ENCODE measurements at places on chromosomes 4 and X.

DNA sequence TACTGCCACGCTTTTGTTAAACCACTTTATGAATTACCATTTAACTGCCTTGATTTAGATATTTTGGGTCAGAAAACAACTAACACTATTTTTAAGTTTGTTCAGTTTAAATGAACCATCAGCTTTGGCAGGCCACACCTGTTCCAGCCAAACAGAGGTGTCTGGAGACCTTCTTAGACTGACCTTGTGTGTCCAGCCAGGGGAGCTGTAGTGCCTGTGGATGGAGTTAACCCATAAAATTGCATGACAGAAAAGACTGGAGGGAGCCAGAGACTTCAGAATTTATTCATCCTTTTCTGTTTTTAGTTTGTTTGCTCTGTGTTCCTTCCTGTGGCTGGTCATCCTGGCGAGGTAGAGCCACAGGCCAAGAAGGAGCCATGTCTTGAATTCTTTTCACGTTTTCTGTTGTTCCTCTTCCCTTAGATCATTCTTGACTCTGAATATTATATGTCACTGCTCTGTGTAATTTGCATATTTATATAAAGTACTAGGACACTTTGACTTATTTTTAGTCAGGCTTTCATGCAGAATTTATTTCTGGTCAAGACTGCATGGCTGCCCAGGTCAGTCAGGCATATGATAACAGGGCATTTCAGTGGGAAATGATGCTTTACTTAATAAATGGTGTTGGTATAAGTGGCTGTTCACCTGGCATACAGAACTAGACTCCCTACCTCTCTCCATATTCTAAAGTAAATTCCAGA is 26.7 kb downstream of the HERC3 start:
- DNase-seq, result no peak

DNA sequence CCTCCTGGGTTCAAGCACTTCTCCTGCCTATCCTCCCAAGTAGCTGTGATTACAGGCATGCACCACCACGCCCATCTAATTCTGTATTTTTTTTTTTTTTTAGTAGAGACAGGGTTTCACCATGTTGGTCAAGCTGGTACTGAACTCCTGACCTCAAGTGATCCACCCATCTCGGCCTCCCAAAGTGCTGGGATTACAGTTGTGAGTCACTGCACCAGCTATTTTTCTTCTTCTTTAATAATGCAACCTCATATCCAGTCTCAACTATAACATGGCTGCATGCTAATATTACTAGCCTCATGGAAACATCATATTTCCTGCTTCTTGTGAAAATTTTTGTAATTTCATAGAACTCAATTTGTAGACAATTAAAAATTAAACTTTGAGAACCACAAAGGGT is 706.5 kb downstream of the KCTD8 start:
- DNase-seq, result no peak

GRCh38 chr4:37648084-37648817 is 37.9 kb downstream of the RELL1 start:
- peak; percentile 94 for DNase-seq

DNA sequence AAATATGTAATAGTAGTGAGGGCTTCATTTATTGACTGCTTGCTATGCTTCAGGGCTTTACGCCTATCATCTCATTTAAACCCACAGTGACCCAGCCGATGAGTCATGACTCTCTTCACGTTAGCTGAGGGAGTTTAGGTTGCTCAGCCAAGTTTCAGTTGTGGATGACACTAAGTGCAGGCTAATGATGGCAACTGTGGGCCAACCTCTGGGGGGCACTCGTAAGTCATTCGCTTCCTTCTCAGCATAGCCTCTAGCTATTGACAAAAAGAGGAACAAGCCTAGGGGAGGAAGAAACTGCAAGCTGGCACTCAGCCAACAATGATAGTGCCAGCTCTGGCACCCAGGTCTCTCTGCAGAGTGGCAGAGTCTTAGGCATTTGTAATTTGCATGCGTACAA is 325.0 kb downstream of the ARHGAP10 start:
- DNase-seq, result peak; percentile 35

DNA sequence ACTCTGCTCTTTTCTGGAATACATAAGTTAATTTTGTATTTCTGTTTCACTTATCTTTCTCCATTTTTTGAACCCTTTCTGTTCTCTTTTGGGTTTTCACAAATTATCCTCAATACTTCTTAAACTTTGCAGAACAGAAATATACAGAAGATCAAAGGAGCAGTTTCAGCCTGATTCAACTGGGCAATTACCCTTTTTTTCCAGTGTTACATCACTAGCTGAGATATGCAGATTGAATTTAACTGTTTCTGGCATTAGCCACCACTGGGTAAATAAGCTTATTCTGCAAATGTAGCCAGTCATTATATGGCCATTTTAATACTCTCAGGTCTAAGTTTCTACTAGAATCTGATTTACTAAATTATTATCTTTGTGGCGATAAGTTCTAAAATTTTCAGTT is 66.9 kb upstream of the GRID2 start:
- DNase-seq, result no peak

DNA sequence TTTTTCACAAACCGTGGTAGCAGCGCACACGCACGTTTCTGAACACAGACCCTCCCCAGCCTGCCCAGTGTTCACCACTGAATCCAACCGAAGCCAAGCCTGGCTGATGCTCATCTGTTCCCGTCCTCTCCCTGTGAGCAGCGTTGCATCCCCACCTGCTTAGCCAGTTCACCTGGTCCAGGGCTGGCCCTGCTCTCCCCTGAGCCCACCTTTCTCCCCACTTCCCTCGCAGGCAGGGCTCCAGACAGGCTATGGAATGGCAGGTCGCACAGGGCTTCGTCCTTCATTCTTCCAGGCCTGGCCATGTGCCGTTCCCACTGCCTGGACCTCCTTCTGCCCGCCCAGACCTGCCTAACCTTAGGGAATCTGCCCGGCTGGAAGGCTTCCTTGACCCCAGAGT is 246.9 kb downstream of the EVC2 start:
- DNase-seq, result no peak

- DNase-seq, result no peak
Measured at GRCh38 chrX:69096963-69097362, 68.3 kb downstream of the PJA1 start.

GRCh38 chrX:3962511-3963311 is 249.3 kb upstream of the PRKX start:
- peak; percentile 26 for DNase-seq
